ENCODE measurements at places on chromosomes 12 and 14.

DNA sequence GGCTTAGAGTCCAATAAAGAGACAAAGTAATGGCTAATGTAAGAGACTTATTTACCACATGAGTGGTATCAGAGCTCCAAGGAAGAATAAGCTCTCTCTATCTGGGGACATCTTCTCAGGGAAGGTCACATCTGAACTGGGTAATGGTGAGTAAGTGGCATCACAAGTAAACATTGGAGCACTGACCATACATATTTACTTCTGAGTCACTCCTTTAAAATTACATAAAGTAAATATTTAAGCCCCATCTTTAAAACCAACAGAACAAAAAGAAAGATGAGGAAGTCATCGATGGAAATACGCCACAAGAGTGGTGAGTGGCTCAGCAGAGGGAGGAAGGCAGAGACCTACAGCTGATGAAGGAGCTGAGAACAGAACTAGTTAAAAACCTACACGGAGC lies 159.9 kb downstream of the DUSP6 start:
- no peak for DNase-seq

- DNase-seq, result no peak
Measured at GRCh38 chr12:58888131-58888783, 32.0 kb downstream of the LRIG3 start.

- no peak for DNase-seq
Measured at GRCh38 chr12:13536219-13536910, 339.8 kb downstream of the EMP1 start.

DNA sequence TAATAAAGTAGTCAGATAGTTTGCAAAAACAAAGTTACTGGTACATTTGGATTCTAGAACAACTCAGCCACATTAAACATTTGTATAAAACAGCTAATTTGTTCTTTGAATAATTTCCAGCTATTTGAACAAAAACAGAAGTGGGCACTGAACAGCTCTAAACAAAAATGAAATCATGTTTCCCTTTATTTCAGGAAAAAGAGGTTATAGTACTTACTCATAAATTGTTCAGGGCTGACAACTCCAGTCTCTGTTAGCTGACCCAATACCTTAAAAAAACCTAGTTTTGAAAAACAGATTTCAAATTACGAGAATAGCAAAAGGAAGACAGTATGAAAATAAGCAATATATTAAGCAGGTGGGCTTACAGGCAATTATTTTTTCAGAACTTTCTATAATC lies 8.2 kb downstream of the GNPNAT1 start:
- DNase-seq, result no peak

DNA sequence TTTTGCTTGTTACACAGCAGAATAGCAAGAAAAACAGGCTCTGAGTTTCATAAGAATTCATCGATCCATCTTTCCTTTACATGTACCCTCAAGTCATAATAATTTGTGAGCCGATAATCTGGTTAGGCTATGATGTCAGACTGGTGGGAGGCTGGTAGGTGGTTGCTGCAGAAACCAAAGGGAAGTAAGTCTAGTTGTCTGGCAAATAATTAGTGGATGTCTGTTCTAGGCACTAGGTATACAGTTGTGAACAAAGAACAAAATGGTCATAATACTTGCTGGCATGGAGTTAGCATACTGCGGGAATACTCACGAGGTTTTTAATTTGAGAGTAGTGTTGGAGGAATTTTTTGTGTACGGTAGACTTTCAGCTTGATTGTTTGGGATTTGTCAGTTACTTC lies 8.8 kb downstream of the SUSD6 start:
- peak; percentile 26 for DNase-seq
